ENCODE measurements at places on chromosomes 4 and X.
A peak's percentile ranks its signal among the peaks of the same experiment; 100 is the strongest.

GRCh38 chrX:125153621-125154020, 166.1 kb upstream of the TEX13C start:
- no peak for DNase-seq

DNA sequence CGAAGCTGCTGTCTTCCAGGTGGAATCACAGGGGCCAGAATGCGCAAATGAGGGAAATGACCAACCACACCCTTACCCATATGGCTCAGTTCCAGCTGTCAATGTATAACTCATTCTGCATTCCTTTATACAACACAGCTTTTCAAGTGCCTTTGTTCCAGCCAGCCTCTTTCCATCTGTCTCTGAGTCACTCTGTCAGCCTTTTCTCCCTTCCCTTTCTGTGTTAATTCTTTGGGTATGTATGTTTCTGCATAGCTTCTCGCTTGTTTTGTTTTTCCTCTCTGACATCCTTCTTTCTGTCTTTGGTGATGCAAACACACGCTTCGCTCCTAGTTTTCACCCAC, 54.5 kb downstream of the RS1 start:
- DNase-seq, result peak; percentile 41

DNA sequence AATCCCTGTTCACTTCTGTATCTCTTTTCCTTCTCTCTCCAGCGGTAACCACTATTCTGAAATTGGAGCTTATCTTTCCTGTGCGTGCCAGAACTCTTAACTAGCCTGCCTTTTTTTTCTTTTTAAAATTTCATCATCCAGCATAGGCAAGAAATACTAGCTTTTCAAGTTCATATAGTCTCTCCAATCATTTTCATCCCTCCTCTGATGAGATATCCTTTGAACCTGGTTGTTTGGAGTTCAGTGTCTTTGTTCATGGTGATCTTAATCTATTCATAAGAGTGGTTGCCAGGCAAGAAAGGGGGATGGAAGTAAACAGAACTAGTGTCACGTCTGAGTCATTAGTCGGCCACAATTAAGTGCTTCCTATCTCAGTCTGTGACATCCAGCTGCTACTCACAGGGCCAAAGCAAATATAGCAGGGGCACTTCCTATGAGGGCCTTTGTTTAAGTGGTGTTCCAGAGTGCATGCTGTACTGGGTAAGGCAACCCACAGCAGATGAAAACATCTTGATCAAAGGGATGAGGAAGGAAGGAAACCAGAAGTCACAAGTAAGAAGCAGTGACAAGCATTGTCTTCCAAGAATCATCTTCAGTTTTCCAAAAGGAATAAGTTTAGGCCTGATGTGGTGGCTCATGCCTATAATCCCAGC, 56.4 kb upstream of the XIAP start:
- DNase-seq, result peak; percentile 86

DNA sequence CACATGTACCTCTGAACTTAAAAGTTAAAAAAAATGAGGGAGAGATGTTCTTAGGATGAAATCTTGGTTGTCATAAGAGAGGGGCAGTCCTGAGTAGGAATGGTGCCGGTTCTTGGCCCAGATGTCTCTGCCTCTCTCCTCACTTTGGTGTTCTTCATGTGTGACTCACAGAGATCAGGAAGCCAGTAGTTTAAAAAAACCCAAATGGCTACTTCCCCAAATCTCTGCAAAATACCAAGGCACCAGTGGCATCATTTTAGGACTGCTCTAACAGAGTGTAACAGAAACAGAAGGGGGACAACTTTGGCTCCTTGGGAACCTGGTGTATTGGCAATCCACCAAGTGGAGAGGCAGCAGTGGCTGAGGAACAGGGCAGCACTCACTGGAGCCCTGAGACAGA, 116.8 kb downstream of the SCD5 start:
- DNase-seq, result no peak

- no peak for DNase-seq
Observed at GRCh38 chrX:121733514-121733913, 686.1 kb downstream of the GLUD2 start.

GRCh38 chrX:70455366-70456202, 10.9 kb downstream of the DLG3 start:
- DNase-seq, result no peak

GRCh38 chr4:60296386-60296785, 903.7 kb upstream of the ADGRL3 start:
- DNase-seq, result no peak

DNA sequence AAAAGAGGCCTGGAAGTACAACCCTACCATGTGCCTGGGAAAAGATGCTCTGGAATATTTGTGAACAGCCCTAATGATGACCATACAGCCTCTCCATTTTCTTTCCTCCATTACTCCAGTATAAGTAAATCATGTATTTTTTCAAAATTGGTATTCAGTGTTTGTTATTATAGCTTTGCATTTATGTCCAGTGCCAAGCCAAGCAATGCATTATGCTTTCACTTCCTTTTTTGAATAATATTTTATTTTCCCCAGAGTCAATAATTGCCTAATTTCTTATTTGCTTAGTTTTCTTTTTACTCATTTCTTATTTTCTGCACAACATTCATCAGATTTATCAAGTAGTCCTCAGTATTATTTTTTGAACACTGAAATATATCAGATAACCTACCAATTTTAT, 49.3 kb upstream of the EOLA2 start:
- DNase-seq, result peak; percentile 22

DNA sequence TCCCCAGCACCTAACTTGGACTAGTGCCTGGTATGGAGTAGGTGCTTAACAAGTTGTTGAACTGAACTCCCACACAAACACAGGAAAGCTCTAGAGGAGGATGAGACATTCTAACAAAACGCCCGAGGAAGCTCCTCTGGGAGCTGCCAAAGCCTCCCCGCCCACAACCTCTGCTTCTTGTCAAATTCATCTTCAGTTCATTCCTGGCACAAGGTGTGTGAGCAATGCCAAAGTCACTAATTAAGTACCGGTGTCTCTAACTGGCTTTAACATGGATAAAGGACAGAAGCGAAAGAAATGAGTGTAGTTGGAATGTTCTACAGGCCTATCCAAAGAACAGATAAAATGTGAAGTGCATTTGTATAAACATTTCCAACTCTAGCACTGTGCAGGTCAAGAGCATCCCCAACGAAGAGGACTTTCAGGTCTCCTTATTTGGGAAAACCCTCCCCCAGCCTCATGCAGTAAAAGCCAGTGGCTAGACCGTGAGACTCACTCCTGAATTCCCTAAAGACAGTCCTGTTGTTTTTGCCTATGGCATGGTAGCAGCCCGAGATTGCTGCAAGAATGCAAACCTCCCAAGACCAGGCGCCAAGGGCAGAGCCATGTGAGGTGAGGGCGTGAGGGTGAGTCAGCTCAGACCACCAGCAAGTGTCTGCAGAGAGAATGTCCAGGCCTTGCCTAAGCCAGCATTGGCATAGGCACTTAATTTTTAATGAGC, 72.2 kb upstream of the KLF3 start:
- DNase-seq, result no peak

DNA sequence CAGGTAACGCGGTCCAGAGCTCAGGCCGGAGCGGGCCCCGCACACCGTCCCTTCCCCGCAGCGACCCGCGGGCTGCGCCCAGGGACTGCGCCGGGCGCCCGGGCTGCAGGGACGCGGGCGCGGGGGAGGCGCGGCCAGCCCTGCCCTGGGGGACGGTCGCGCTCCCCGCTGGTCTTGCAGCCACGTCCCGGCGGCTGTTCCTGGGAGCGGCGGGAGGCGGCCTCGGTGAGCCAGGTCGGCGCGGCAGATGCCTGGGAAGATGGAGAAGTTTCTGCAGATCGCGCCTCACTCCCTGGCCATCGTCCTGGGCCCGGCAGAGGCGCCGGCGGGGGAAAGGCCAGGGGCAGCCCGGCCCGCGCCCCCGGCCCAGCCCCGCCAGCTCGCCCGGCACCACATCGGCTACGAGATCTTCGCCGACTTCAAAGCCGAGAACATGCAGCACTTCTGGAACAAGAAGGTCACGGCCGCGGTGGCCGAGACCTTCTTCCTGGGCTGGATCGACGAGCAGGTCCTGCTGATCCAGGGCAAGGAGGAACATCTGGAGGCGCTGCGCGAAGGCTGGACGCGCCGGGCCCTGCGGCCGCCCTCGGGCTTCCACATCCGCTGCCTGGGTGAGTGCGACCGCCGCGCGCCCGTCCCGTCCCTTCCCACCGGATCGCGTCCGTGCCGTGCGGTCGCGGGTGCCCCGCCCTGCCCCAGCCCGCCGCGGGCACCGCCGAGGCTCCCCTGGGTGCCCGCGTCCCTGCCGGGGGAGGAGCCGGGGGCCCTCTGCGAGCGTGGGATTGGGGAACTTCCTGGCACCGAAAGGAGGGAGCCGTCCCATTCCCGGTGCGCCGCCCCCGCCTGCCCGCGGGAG, 107.4 kb upstream of the STOX2 start:
- DNase-seq, result peak; percentile 3

- DNase-seq, result no peak
Observed at GRCh38 chr4:211033-211511, 86.8 kb downstream of the ZNF718 start.

DNA sequence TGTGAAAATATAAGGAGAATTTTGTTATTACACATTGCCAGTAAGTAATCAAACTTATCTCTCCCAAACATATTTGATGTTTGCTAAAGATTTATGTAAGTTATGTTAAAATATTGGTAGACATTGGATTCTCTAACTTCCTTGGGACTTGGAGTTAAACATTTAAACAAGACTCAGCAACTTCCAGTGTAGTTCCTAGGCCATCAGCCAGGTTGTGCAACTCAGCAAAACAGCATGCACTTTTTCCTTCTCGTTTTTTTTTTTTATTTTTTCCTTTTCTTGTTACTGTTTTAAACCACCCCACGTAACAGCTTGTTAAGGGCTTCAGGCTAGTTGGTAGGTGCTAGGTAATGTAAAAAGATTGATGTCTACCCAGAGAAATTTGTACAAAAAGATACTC, 510.4 kb downstream of the ANKRD50 start:
- no peak for DNase-seq

GRCh38 chr4:183674153-183674552, 15.1 kb downstream of the TRAPPC11 start:
- no peak for DNase-seq

GRCh38 chr4:1042352-1043055, 31.1 kb downstream of the FGFRL1 start:
- no peak for DNase-seq

DNA sequence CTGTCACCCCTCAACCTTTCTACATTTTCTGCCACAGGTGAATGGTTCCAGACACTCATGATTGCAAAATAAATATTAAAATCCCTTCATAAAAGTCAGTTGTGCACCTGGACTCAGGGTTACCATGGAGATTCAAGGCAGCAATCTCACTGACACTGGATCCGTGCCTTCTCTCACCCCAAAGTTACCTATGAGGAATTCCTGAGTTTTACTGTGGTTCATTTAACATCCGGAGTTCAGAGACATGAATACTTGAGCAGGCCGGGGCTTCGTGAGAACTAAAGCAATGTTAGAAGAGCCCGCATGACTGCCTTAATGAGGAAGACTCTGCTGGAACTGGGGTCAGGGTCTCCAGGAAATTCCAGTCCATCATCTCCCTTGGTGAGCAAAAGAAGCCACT, 12.5 kb upstream of the CLNK start:
- no peak for DNase-seq

- DNase-seq, result no peak
Observed at GRCh38 chr4:108838451-108838850, 75.6 kb upstream of the ETNPPL start.

DNA sequence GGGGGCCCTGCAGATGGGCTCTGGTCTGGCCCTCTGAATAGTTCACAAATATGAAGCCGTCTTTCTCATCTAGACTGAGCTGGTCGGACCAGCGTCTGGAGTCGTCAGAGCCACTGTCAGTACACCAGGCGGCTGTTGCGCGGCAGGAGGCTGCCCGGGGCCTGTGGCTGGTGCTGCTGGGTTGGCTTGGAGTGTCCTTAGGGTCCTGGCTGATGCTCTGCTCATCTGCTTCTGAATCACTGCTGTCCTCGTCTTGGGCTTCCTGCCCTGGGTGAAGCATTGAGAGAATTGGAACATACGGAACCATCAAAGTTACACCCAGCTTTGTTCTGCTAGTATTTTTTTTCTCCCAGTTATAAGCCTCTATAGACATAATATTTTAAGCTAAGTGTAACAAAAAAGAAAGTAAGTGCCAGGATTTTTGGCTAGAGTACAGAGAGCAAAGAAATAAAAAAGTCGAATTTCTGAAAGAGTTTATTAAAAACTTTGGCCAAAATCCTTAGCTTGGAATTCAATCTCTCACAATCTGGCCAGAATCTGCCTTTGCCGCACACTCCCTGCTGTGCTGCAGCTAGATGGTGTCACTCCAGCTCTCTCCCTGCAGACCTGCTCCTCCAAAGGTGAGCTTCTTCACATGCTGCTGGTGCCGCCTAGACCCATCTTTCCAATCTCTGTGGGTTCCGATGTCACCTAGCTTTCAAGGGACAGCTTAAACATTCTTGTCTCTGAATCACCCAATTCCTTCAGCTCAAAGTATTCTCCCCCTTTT, 96.2 kb downstream of the CDS1 start:
- DNase-seq, result no peak

DNA sequence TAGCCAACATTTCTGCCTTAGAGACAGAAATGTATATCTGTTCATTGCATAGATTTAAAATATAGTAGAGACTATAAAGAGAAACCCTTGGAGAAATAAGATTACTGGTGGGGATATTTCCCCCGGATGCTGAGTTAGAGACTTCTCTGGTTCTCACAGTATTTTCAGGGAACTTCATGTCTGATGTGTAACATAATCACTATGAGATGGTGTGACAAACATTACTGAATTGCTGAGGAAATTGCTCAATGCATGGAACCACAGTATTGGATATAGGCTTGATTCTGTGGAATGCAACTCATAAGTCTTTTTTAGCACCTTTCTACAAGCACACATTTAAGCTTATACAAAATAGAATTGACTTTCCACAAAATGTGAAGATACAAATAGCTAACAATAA, 152.7 kb downstream of the SOWAHB start:
- DNase-seq, result no peak

DNA sequence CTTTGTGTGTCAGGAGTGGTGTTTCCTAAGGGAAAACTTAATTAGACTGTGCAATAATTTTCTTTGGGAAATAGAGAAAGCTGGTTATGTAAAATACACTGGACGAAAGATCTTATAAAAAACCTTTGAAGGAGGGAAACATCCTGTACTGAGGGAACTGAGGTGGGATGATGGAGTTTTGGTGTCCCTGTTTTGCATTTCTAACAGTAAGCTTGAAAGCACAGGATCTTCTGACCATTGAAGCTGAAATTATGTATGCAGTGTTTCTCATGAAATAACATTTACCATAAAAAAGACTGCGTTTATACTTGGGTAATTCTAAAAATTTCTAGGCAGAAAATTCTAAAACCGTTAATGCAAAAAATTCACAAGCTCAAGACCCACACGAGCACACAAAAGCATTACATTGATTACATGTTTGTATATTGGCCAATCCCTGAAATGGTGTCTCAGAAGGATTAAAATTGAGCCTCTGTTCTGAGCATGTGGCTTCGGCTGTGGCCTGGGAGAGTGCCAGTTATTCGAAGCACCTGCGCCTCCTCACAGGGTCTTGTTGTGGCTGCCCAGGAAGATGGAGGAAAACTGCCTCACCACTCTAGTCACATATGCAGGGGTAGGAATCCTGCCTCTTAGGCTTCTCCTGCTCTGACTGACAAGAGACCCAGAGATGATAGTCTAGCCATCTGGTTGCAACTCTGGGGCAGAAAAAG, 49.5 kb downstream of the JADE3 start:
- DNase-seq, result no peak

GRCh38 chrX:111319451-111319850, 49.2 kb upstream of the CAPN6 start:
- no peak for DNase-seq
